Activated T-helper 17 cell treated with anti-CD3 and anti-CD28 coated beads, Interleukin-2, amount 50 U/mL, for 72 hours (primary cell): ENCODE measurements at places on chromosomes 7 and 10. TPM values are rescaled to one million over a fixed set of nuclear protein-coding genes. Genes with fewer than 3 reads are reported as not detected.

Gene SPDYE5
- total RNA-seq: not detected

Gene THSD7A
- 0.82 TPM for total RNA-seq

Gene EGR2
- total RNA-seq: 94.4 TPM

Gene SFRP4
- total RNA-seq: not detected

Gene TMEM168
- 19.7 TPM for total RNA-seq

Gene SRRM3
- 0.26 TPM for total RNA-seq

Gene ITPRID1
- total RNA-seq: not detected

Gene C10orf95
- total RNA-seq: 0.29 TPM

Gene OR2A5
- total RNA-seq: not detected

Gene VSTM4
- total RNA-seq: 0.06 TPM

Gene RNF133
- not detected for total RNA-seq

Gene INMT
- not detected for total RNA-seq

Gene CREB5
- not detected for total RNA-seq

Gene DIP2C
- total RNA-seq: 1.1 TPM

Gene SKIDA1
- 0.06 TPM for total RNA-seq

Gene PALD1
- total RNA-seq: 1.4 TPM

Gene ADAP1
- 2.3 TPM for total RNA-seq

Gene PRKAG2
- total RNA-seq: 21.6 TPM

Gene WASHC2C
- 43.3 TPM for total RNA-seq

Gene C10orf67
- total RNA-seq: 0.30 TPM

Gene TAC1
- not detected for total RNA-seq

Gene SHTN1
- total RNA-seq: 0.28 TPM

Gene UCN3
- total RNA-seq: not detected

Gene WASL
- 8.7 TPM for total RNA-seq

Gene FAM25C
- not detected for total RNA-seq

Gene SEC23IP
- 53.9 TPM for total RNA-seq

Gene OR9A2
- total RNA-seq: not detected

Gene ABCC2
- total RNA-seq: 2.4 TPM
